Mesothelial cell of epicardium (in vitro differentiated cells): ENCODE measurements at places on chromosomes 6 and 20.

GRCh38 chr6:104527761-104528415 is 331.8 kb downstream of the HACE1 start:
- no peak for DNase-seq

DNA sequence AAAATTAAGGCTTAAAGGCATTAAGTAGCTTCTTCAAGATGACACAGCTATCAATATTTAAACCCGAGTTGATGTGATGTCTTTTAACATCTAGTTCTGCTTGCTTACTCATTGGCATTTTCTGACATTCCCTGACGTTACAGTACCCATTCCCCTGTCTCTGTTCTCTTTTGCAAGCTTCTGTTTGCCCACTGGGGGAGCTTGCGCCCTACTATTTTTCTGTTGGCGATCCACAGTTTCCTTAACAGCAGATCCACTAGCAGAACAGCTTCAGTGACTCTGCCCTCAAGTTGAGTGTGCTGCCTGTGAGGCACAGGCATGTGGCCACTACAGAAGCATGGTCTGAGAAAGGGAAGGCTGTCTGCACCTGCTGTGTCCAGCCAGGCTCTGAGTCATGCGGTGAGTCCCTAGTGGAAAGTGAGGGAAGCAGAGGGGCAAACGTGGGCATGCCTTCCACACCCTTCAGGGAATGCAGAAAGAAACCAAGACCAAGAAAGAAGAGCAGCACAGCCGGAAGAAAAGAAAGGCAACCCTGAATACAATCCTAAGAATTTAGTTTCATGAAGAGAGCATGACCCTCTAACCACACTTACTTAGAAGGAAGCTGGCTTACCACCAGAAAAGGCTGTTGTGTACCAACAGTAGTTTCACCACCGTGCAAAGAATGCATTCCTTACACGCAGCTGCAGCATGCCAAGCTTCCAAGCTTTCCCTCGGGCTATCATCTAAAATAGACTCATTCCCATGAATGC is 97.7 kb upstream of the VGLL2 start:
- DNase-seq: no peak

- DNase-seq: no peak
Observed at GRCh38 chr6:15475872-15476271, 187.0 kb downstream of the DTNBP1 start.

DNA sequence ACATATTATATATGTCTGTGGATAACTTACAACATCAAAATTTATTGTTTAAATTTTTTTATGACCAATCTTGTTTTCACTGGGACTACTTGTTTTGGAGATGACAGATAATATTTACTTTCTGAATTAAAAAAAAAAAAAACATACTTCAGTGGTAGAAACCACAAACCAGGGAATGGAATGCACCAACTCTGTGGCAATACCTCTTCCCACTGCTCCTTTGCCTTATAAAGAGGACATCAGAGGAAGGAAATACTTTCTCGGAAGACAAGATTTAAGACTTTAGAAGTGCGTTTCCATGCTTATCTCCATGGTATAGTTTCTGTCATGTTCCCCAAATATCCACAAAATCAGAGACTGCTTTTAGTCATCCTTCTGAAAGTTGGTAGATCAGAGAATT is 1241.1 kb upstream of the EYS start:
- DNase-seq: no peak

GRCh38 chr20:51542571-51543421 is at the start of gene NFATC2:
Gene NFATC2, minus strand, starts transcription at chr20:51542719. Its CDS starts 220 bp downstream, at chr20:51542499.
- DNase-seq: no peak

DNA sequence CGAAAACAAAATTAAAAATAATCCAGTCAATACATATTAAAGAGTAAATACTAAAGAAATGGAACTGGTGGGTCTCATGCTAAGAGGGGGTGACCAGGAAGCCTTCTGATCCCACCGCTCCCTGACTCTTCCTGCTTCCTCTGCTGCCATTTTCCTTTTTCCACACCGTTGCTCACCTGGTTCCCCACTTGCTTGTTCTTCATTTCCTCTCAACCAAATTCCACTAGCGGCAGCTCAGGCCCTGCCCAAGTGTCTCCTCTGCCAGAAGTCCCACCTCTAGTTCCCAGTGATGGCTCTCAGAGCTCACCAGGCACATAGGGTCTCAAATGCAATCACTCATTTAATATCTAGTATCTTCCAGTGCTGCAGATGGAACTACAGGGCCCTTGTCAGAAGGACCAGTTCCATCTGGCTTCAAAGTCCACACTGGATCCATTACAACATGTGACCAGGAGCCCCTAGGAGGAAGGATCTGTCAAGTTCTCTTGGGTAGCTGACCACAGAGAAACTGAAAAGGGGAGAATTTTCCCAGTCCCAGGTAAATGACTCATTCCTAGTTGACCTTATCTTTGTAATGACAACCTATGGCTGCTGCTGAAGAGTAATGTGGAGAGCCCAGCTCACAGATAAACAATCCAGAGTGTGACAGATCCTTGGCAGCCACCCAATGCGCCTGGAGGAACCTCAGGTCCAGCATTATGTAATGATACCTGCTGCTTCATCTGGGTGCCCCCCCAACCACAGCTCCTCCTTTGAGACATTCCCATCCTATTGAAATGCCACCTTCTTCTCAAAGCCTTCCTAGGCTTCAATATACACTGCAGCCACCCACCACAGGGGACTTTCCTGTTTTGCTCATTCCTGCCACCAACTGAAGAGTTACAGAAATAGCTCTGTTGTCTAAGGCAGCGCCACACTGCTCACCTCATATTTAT is 38.2 kb downstream of the ELMO2 start:
- no peak for DNase-seq

DNA sequence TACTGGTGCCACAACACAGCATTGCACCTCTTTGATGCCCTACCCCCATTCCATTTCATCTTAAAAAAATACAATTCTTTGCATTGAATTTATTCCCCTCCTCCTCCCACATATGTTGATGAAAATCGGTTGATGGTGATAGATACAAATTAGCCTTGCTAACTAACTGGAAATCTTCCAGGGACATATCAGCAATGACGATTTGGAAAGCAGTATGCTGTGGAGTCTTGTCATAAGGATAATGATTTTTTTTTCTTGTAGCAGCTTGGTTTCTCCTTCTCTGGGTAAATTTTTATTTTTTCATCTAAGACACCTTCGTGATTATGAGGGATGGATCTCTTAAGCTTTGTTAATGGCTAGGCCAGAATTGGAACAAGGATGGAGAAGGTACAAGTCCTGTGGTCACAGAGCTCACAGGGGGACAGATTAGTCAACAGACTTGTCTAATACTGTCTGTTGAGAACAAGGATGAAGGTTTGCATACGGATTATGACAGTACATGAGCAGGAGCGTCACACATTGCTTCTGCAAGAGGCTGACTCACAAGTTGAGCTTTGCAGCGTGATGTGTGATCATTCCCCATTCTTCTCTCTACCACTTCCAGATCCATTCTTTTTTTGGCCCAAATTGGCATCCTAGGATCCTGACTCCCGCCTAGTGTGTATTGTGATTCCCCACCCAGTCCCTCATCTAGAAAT is 233.1 kb upstream of the FERMT1 start:
- DNase-seq: no peak

GRCh38 chr6:23176883-23177282 is 607.5 kb downstream of the HDGFL1 start:
- no peak for DNase-seq

GRCh38 chr6:6906570-6907213 is 201.1 kb upstream of the RREB1 start:
- DNase-seq: no peak

- no peak for DNase-seq
Observed at GRCh38 chr6:44782892-44783291, 395.4 kb downstream of the CDC5L start.

DNA sequence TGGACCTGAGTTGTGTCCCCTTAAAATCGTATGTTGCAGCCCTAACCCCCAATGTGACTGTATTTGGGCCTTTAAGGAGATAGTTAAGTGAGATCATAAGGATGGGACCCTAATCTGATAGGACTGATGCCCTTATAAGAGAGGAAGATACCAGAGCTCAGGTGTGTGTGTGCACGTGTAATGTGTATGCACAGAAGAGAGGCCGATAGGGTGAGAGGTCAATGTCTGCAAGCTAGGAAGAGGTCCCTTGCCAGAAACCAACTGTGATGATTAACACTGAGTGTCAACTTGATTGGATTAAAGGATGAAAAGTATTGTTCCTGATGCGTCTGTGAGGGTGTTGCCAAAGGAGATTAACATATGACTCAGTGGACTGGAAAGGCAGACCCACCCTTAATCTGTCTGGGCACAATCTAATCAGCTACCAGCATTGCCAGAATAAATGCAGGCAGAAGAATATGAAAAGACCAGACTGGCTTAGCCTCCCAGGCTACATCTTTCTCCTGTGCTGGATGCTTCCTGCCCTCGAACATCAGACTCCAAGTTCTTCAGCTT is 299.8 kb downstream of the LRFN2 start:
- no peak for DNase-seq

GRCh38 chr6:79878142-79878748 is 69.1 kb downstream of the ELOVL4 start:
- DNase-seq: no peak

- no peak for DNase-seq
Observed at GRCh38 chr6:136405420-136406029, 115.9 kb upstream of the BCLAF1 start.

DNA sequence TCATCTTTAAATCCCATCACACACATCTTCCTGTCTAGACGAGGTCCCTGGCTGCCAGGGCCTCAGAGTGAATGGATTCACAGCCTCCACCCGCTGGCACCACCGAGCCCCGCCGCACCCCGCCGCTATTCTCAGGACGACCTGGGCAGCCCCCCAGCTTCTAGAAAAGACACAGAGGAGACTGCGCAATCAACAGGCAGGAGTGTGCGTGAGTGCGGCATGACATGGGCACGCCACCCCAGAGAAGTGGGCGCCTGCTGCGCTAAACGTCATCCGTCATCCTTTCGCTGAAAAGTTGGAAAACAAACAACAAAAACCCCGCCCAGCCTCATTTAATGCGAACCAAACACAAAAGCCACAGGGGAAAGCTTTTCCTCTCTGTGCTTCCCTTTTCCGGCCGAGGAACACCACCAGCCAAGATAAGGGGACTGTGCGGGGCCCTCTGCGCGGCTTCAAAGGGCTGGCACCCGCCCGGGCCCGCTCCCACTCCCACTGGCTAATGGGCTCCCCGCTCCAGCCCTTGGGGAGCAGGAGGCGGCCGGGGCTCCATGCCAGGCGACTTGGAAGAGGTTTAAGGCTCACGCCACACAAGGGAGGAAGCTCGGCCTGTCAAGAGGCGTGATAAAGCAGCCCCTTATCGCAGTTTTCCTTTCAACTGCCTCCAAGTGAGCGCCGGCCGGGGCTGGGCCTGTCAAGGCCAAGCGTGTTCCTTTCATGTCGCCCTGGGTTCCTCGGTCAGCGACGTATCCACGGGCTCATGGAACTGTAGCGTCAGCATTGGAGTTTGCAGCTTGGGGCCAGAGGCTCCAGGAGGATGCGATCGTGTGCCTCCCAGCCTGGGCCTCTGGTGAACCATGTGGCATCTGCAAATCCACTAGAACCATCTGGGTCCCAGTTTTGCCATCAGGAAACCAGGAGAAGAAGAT is 50.1 kb downstream of the NFATC2 start:
- peak; percentile 82 for DNase-seq

DNA sequence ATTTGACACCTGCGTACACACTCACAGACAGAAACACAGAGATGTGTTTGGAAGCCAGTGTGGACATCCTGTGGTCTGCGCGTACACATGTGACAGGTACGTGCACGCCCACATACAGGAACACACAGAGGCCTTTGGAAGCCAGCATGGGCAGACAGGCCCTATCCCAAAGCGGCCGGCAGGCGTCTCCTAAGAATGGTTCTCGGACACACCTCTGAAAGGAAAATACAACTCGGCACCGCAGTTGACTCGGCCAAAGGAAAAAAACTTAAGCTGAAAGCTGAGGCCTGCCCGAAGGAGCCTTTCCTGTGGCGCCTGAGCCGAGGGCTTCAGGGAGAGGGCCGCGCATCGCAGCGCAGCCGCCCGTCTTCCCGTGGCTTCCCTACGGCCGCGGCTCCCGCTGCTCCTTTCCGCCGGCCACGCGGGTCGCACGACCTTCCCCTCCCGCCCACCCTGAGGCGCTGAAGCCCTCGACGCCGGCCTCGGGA is 1.4 kb upstream of the CEP43 start:
- peak; percentile 65 for DNase-seq

DNA sequence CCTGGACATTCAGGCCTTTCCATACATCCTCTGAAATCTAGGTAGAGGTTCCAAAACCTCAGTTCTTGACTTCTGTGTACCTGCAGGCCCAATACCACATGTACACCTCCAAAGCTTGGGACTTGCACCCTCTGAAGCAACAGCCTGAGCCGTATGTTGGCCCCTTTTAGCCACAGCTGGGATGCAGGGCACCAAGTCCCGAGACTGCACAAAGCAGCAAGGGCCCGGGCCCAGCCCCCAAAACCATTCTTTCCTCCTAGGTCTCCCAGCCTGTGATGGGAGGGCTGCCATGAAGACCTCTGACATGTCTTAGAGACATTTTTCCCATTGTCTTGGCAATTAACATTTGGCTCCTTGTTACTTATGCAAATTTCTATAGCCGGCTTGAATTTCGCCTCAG is 107.4 kb upstream of the FRMD1 start:
- DNase-seq: no peak

DNA sequence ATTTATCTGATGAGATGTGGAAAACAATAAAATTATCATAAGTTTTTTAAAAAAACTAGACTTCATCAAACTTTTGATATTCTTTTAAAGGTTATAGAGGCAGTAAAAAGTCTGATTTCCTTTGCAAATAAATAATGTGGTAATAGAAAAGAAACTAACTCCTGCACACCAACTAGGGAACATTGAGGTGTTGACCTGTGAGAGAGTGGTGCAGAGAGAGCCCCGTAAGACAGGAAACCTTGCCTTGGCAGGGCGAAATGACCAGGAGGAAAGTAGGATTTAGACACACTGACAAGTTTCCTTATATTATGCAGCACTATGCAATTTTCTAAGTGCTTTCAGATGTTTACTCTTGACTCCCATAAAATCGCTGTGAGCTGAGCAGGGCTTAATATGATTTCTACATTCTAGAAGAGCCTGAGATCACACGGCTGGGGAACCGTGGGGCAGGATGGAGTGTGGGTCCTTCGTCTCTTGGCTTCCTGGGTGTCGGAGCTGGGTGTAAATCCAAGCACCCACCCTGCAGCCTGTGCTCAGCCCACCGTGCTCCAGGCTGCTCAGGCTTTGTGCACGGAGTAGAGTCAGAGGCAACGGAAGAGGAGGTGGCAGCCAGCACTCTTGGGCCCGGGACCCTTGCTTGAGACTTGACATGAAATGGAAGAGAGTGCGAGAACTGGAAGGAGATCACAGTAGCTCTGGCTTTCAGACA is 61.3 kb upstream of the FOXQ1 start:
- no peak for DNase-seq

DNA sequence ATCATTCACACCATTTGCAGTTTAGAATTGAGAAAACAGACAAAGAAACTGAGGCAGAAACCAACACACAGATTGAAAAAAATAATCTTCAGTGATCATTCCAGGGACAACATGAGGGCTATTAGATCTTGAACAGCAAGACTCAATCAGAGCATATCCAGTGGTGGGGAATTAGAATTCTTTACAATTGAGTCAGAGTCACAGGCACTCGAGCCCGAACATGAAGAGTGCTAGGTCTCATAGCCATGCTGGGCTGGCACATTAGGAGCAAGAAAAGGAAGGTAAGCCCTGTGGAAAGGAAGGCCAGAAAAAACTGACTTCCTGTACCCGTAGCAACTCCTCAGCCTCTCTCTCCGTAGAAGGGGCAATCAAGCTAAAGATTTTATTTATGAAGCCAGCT is 419.9 kb downstream of the HAO1 start:
- DNase-seq: no peak
